ENCODE measurements at places on chromosomes 12 and 14.

- H3K27ac ChIP-seq, result no peak overlapping the region
- no peak overlapping the region for H3K4me3 ChIP-seq
- H3K4me1 ChIP-seq, result no peaks in the 10 kb centered on the region
- no peaks in the 10 kb centered on the region for H3K27me3 ChIP-seq
Observed at GRCh38 chr12:66491853-66492252, 187.0 kb downstream of the GRIP1 start.

GRCh38 chr14:104375551-104376201, 203.9 kb upstream of the C14orf180 start:
- no peak overlapping the region for H3K4me3 ChIP-seq
- peaks cover 3% of the 10 kb centered on the region for H3K36me3 ChIP-seq
- DNase-seq, result no peak
- peaks cover 2% of the 10 kb centered on the region for H3K4me1 ChIP-seq
- H3K27ac ChIP-seq, result no peak overlapping the region

GRCh38 chr14:68879841-68880575, 87.1 kb upstream of the ZFP36L1 start:
- H3K36me3 ChIP-seq, result peaks cover 42% of the 10 kb centered on the region
- no peaks in the 10 kb centered on the region for H3K27me3 ChIP-seq
- no peaks in the 10 kb centered on the region for H3K4me1 ChIP-seq
- H3K27ac ChIP-seq, result no peak overlapping the region
- H3K4me3 ChIP-seq, result no peak overlapping the region

DNA sequence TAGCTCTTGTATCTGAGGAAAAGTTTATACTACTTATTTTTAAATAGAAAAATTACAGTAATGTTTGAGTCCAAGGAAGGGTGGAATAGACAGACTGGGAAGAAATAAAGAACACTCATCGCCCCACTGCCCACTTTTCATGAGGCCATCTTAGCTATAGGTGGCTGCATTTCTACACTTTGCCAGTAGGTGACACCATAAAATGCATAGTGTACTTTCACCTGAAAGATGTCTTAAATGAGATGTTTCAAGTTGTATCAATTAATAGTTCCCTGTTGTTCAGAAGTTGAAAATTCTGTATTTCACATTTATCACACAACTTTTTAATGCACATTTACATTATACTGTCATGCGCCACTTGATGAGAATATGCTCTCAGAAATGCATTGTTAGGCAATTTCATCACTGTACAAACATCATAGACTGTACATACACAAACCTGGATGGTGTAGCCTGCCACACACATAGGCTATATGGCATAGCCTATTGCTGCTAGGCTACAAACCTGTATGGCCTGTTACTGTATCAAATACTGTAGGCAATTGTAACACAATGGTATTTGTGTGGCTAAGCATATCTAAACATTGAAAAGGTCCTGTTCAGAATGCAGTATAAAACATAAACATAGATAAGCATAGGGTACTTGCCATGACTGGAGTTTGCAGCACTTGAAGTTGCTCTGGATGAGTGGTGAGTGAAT, 27.6 kb downstream of the PMCH start:
- H3K27me3 ChIP-seq, result no peaks in the 10 kb centered on the region
- H3K36me3 ChIP-seq, result peaks cover 5% of the 10 kb centered on the region
- peaks cover 14% of the 10 kb centered on the region for H3K4me1 ChIP-seq
- no peak overlapping the region for H3K4me3 ChIP-seq

DNA sequence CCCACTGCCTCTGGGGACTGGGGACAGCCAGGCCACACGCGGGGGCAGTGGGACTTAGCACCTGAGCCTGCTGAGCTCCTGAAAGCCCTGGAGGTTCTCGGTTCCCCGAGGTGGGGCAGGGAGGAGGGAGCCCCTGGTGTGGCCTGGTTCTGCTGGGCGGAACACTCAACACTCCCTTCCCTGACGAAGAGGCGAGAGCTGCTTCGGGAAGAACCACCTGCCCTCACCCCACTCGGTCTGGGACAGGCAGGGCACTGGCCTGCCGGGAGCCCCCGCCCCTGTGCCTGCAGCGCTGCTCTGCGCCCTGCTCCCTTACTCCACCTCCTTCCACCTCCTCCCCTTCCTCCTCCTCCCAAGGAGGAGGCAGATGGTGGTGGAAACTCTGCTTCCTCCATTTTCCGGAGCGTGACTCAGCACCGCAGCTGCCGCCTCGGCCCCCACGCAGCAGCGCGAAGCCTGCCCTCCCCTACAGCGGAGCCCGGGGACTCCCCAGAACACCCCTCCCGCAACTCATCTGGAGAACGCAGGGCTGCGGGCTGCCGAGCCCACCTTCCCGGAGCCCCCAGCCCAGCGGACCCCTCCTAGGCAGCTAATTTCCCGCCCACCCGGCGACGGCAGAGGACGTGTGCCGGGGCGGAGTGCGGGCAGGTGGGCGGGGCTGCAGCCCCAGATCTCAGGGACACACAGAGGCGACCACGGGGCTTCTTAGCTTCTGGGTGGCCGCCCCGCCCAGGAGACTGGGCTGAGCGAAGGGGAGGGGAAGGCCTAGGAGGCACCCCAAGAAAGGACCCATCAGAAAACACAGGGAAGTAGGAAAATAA, 11.7 kb upstream of the INF2 start:
- peak; percentile 88 for DNase-seq
- peak overlapping the region; percentile 79 for H3K27ac ChIP-seq
- H3K4me3 ChIP-seq, result peak overlapping the region; percentile 62
- H3K27me3 ChIP-seq, result no peaks in the 10 kb centered on the region

DNA sequence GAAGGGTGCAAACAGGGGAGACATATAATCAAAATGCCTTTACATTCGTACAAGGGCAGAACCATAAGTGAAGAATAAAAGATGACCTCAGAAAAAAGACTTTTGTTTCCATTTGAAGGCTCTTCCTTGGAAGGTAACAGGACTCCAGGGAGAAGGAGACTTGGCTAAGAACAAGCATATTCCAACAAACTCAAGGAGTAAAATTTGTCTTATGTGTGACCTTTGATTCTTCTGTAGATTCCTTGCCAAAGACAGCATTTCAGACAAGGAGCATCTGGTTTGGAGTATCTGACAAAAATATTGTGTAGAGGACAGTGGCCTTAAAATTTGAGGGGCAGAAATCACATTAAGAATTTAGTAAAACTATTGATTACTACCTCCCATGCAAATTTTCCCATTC, 991.9 kb downstream of the FLRT2 start:
- no peaks in the 10 kb centered on the region for H3K27me3 ChIP-seq
- no peaks in the 10 kb centered on the region for H3K4me1 ChIP-seq
- no peak overlapping the region for H3K4me3 ChIP-seq
- H3K36me3 ChIP-seq, result no peaks in the 10 kb centered on the region

- no peaks in the 10 kb centered on the region for H3K27me3 ChIP-seq
- no peak overlapping the region for H3K27ac ChIP-seq
- no peaks in the 10 kb centered on the region for H3K36me3 ChIP-seq
Observed at GRCh38 chr14:100291305-100292075, 14.8 kb downstream of the SLC25A29 start.
